M059J (cell line): ENCODE measurements at places on chromosomes 4 and X.

GRCh38 chr4:3481113-3481531, 18.0 kb downstream of the DOK7 start:
- DNase-seq = no peak

GRCh38 chrX:51922561-51922960, 29.1 kb downstream of the MAGED1 start:
- DNase-seq = no peak

GRCh38 chr4:185566425-185566824, 31.1 kb upstream of the PDLIM3 start:
- DNase-seq = no peak

DNA sequence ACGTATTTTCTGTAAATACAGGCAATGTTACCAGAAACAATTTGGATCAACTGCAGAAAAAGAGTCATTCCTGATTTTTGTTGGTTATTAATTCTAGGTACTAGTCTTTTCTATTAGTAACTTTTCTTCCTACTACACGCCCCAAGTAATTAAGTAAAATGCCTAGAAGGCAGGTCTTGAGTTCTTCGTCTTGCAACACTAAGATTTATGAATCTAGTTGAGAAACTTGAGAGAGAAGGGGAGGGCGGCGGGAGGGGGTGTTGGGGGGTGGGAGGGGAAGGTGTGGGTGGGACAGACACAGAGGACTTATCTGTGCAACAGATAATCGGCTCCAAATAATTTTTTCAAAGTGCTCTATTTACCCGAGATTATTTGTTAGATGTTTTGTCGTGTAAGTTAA, 3.0 kb downstream of the RAP2C start:
- peak; percentile 19 for DNase-seq

DNA sequence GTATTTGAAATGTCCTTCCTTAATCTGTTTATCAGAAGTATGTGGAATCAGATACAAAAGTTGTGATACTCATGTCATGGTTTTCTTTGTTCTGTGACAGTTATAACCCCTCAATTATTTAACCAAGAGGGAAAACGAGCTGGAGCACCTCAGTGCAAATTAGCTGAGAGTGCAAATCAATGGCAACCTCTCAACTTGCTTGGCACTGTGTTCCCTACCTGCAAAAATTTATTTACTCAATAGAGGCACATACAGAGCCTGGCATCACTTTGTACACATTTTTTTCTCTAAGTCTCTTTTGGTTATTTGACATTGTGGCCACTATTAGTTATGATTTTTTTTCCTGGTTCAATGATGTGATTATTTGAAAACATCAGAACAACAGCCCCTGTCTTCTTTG, 186.2 kb downstream of the STIM2 start:
- DNase-seq = no peak

- peak; percentile 4 for DNase-seq
Measured at GRCh38 chr4:25377572-25378436, 741 bp downstream of the ANAPC4 start.

DNA sequence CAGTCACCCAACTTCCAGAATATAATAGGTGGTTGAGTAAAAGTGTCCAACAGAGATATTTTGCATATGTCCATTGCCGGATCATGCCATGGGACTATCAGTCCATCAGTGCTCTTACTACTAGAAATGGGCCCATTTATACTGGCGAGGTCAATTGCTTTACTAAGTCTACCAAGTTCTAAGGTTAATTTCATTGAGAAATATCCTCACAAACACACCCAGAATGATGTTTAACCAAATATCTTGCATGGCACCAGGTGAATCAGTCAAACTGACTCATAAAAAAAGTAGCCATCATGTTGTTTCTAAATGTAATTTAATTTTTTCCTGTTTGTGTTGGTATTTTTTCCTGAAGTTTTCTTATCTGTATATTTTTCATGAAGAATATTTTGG, 1217.0 kb downstream of the RAPGEF2 start:
- peak; percentile 10 for DNase-seq

- peak; percentile 45 for DNase-seq
Measured at GRCh38 chrX:38086451-38087215, 80.3 kb downstream of the SYTL5 start.

DNA sequence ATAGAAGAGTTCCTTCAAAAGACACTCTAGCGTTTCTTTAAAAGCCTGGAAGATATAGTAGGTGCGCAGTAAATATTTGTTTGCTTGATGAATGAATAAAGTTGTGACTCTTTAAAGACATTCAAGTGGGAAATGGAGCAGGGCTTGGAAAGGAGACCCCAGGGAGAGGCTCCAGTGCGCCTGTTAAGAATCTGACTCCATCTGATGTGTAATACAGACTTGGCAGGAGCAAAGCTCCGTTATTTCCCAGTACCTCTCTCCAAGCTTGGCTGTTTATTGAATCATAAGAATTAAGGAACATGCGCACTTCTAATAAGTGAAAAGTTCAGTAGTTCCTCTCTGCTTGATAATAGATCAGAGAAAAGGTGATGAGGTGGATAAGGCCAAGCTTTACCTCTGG, 18.8 kb upstream of the KLHL8 start:
- no peak for DNase-seq

GRCh38 chrX:140725500-140725899, 15.9 kb downstream of the LINC00632 start:
- DNase-seq = no peak

- DNase-seq = no peak
Measured at GRCh38 chrX:136779346-136779781, 1.4 kb downstream of the ARHGEF6 start.

DNA sequence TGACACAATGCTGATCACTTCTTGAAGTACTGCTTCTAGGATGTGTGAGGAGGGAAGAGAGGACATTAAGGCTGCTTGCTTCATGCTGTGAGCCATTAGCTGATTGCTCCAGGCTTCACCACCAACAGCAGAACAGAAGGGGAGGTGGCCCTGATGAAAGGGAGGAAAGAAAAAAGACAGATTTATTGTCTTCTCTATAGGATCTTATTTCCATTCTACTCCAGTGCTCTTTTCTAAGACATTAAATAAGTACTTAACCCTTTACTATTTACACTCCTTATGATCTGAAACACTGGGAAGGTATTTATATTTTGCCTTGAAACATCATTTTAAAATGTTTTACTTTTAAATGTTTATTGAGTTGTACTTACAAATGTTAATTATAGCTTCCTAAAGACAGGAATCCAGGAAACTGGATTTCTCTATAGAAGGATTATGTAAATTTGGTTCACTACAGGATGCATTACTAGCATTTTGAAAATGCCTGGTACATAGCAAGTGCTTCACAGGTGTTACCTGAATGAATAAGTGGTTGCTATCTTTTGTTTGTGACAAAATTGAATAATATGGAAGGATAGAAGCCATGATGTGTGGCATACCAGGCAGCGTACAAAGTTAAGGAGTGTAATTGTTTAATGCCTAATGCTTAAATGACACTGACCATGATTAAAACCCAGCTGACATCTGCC, 680.9 kb upstream of the ATOH1 start:
- DNase-seq = no peak

- peak; percentile 31 for DNase-seq
Measured at GRCh38 chr4:188299161-188299560, 159.9 kb downstream of the TRIML1 start.
